ENCODE measurements at places on chromosomes 1 and 21.

GRCh38 chr21:34526618-34527290 lies 14.7 kb upstream of the KCNE1 start:
- no peak for DNase-seq

DNA sequence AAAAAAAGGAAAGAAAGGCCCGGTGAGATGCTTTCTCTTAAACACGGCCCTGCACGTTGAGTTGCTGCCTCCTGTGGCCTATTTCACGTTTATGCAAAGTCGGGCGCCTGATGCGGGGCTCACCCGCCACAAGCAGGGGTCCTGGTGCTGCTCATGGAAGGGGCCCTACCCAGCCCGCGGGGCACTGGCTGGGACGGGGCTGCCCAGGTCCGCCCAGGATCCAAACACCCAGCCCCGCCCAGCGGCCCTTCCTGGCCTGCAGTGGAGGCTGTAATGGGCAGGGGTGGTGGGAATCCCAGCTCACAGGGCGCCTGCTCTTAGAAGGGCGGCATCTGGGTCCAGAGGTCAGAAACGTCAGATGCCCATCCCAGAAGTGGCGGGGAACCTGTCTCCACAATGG lies 1.6 kb downstream of the COL6A2 start:
- no peak for DNase-seq

GRCh38 chr1:220708936-220709801 lies 19.0 kb downstream of the C1orf115 start:
- DNase-seq, result no peak

GRCh38 chr1:43073490-43074230 lies 98.4 kb downstream of the EBNA1BP2 start:
- no peak for DNase-seq

DNA sequence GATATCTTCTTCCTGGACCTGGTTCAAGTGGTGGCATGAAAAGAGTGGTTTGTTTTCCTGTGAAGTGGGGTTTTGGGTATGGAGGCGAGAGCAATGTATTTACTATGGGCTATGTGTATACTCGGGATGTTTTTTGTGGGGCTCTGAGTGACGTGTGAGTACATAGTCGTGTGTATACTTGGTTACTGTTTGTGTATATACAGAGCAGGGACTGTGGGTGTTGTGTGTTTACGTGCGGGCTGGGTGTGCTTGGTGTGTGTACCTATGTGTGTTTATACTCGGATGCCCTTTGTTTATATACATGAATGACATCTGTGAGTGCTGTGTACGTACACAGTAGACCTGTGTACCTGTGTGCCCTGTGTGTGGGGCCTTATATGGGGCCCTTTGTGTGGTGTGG lies 50.0 kb downstream of the YARS1 start:
- DNase-seq, result no peak

GRCh38 chr1:10835822-10836421 lies 39.5 kb upstream of the CASZ1 start:
- DNase-seq, result peak; percentile 69

DNA sequence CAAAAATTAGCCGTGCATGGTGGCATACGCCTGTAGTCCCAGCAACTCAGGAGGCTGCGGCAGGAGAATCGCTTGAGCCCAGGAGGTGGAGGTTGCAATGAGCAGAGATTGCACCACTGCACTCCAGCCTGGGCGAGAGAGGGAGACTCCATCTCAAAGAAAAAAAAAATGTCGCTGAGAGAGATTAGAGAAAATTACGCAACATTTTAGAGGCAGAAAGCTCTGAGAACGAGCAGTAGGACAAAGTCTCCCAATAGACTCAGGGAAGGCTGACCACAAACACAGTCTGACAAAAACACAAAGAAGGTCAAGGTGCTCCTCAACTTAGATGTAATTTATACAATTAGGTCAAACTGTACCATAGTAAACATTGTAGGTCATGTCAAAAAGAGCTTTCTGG lies 367.6 kb upstream of the ZRANB2 start:
- DNase-seq, result no peak

DNA sequence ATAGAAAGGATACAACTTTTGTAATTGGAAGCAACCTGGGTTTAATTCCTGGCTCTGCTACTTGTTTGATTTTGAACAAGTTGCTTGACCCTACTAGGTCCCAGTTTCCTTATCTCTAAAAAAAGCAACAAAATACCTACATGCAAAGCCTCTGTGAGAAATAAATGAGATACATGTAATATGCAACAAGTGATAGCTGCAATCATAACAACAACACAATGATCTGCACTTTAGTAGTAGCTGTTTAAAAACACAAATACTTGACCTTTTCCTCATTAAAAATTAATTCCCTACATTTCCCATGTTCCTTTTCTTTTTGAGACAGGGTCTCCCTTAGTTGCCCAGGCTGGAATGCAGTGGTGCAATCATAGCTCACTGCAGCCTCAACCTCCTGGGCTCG lies 40.0 kb downstream of the FRRS1 start:
- DNase-seq, result no peak

GRCh38 chr1:13749543-13750341 lies 49.8 kb downstream of the PRDM2 start:
- DNase-seq, result no peak

DNA sequence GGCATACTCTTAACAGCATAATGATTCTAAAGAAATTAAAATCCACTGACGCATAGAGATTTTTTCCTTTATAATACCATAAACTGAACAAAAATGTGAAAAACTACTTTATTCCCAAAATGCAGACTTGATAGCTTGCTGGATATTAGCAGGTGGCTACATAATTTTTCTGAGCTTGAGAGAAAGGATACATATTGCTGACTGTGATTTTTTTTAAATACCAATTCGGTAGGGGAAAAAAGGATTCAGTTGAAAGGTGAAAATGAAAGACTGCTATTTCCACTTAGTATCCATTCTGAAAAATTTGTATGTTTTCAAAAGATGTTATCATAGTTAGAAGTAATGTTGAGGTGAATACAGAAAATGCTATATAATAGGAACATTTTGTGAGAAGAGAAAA lies 90.0 kb upstream of the MAP1LC3C start:
- DNase-seq, result no peak

DNA sequence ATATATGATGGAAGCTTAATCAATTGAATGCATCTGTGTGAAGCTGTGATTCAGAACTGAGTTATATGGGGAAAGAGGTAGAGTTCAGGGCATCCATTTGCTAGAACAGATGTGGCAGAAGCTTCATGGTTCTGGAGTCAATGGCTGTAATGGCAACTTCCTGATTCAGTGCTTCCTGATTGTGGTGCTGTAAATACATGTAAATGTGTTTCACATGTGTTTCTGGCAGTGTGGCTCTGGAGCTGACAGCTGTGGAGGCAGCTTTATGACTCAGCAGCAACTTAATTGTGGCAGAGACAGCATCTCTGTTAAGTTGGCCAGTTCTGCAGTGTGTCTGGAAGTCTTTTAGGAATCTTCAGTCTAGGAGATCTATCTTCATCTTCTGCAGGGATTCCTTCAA lies 226.6 kb upstream of the ZRANB2 start:
- DNase-seq, result no peak

DNA sequence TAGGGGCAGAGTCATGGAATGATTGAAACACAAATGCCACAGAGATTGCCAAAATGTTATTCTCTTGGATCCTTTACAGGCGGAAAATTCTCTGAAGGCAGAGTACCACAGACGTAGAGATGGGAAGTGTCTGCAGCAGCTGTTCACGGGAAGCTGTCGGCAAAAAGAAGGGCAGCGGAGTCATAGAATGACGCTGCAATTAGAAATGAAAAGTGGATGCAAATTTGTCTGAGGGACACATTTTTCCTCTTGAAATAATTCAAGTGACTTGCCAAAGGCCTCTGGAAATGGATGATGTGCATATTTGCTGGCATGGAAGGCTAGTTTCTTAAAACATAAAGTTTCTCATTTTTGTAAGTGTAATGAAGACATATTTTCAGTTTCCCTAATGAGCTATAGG lies 77.5 kb upstream of the PLD5 start:
- no peak for DNase-seq

GRCh38 chr1:231338270-231339128 lies at the start of gene SPRTN:
Gene SPRTN (plus strand): TSS chr1:231338293. CDS start chr1:231338384, 91 bp downstream.
- DNase-seq, result peak; percentile 92

- DNase-seq, result no peak
These were observed 458 bp upstream of the KRTAP10-4 start for GRCh38 chr21:44572959-44573583.

DNA sequence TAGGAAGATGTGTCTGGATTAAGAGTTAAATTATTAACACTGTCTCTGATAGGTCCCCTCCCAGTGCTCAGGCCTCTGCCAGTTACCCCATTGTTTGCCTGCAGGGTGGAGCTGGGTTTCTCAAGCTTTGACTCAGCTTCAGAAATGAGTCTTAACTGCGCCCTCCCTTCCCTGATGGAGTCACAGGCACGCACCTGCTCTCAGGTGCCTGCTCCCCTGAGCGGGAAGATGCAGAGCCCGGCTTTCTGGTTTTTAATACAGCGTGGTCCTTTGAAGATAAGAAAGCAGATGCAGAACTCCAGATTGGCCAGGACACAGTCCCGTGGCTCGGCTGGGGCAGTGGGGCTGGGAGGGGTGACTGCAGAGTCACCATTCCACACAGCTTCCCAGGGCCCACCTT lies 3.2 kb upstream of the SPRR4 start:
- DNase-seq, result no peak

DNA sequence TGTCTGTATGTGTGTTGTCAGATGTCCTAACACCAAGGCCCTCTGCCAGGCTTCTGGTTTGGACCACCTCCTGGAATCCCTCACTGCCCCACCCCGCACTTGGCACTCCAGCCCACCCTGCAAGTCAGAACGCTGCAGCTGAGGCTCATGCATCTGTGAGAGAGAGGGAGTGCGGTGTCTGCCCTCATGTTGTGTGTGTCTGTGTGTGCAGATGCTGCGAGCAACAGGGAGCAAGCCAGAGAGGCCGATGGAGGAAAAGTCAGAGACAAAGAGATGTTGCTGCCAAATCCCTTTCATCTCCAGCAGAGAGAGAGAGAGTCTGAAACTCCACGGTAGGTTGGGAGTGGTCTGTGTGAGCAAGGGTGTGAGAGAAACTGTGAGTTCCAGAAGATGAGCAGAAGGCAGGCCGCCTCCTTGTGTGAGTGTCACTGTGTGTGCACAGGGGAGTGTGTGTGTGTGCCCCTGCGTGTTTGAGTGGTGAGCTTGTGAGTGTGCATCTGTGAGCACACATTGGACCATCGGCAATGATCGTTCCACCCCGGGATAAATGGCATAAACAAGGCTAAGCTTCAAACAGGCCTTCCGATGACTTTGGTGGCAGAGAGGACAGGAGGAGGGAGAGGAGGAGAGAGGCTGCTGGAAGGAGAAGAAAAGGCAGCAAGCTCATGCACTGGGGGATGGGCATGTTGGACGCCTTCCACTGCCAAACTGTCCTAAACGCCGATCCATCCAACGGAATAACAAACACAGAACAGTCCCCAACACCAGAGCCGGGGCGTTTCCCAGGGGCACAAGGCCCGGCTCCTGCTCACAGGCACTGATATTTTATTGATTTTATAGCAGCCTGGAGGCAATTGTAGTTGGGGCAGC lies 99.2 kb upstream of the GRIK3 start:
- no peak for DNase-seq

- no peak for DNase-seq
These were observed 355.6 kb downstream of the PTBP2 start for GRCh38 chr1:97077221-97077620.

DNA sequence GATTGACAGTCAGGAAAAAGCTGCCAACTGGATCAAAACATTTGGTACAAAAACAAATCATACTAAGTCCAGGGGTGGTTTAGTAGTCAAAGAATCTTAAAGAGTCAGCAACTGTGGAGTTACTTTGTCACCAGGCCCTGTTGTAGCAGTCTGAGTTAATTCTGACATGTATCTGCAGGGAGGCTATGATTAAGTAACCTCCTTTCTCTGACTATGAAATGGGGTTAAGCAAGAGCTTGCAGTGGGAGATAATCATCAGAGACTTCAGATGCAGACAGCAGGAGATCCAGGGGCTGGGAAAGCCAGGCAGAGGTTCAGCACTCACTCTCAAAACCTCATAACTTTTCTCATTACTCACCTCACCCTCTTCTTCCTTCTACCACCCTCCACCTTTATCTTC lies 99.2 kb upstream of the BTG3 start:
- DNase-seq, result no peak

- DNase-seq, result no peak
These were observed 5.5 kb upstream of the CD244 start for GRCh38 chr1:160868141-160868540.

DNA sequence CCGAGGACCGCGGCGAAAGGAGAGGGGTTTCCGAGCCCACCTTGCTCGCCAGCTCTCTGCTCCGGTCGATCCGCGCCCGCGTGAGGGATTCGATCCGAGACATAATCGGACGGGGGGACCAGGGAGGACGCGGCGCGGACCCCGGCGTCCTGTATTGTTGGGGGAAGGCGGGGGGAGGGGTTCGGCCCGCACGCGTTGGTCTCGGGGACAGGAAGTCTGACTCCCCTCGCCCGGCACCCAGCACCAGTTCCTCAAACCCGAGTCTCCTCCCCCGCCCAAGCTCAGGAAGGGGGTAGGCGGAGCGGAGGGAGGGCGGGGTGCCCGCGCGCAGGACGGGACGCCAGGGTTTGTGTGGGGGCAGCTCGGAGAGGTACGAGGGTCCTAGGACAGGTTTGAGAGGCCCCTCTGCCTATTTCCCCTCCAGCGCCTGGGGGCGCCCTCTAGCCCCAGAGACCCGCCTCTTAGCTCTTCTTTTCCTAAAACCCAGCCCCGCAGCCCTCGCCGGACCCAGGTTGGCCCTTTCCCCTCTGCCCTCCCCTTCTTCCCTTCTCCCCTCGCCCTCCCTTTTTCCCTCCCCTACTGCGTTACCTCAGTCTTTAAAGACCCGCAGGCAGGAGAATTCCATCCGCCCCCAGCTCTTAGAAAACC lies at the start of gene ARHGEF2:
Gene ARHGEF2, minus strand, starts transcription at position 223 of the 648 bp plus-strand sequence. Its CDS starts 120 bp downstream, at position 103.
- DNase-seq, result peak; percentile 87

DNA sequence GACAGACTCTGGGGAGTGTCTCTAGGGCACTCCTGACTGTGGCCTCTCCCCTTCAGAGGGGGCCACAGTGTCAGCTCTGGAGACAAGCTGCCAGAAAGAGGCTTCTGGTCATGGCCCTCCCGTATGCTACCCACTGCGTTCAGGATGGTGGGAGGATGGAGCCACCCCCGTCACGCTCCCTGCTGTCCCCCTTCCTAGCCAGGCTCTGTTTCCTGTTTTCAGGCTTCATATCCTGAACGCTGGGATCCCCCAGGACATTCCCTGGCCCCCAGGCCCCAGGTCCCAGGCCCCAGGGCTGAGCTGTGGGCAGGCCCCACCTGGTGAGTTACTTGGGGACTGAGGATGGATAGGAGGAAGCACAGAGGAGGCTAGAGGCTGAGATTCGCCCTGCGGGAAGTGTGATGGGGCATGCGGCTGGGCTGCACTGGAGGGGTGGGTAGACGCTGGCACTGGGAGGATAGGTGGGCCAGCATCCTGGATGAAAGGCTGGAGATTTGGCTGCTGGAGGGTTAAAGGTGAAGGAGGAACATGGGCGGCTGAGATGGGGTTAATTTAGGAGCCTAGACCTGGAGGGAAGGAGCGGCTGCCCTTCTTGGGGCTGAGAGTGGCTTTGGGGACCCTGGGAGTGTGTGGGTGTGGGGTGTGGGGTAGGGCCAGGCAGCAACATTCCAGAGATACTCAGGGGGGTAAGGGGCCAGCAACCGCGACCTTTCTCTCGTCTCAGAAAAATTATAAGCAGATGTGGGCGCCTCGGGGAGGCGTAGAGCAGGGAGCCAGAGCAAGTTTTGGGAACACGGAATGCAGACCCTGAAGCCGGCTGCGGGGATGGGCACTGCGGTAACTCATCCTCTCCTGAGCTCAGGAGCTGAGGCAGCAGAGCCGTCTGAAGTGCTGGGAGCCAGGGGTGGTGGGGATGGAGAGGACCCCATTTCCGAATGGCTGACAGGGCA lies 8.7 kb downstream of the PEAR1 start:
- DNase-seq, result no peak

All from D721Med (cell line).